ENCODE measurements at places on chromosomes 4 and X.

GRCh38 chrX:131609480-131609879 lies 65.6 kb downstream of the OR13H1 start:
- no peak for DNase-seq

DNA sequence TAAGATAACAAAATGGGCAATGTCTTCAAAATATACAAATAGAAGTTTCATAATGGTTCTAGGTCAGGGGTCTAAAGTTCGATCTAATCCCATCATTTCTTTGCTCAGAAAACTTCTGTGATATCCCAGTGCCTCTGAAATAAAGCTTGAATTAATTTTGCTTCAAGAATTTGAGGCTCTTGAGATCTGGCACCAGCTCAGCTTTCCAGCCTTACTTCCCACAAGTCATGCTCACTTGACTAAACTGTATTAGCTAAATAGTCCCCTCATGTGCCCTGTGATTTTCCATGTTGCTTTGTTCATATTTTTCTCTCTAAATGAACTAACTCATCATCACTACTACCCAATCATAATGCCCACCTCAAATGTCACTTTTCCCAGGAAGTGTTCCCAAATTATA lies 50.8 kb upstream of the MBNL3 start:
- DNase-seq: no peak

DNA sequence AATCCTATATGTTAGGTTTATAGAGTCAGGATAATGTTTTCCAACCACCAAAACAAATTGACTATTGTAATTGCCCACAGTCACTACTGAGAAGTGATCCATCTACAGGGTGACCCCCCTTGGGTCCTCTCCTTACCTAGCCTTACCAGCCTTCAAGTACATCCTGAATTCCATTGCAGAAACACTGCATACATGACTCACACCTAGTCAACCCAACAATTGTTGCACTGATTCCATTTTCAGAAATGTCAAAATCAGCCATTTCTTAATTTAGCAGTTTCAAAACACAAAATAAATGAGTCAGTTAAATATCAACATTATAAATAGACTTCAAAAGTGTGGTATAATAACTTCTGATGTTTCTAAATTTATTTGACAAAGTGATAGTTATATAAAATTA lies 106.3 kb upstream of the TNIP3 start:
- DNase-seq: no peak

DNA sequence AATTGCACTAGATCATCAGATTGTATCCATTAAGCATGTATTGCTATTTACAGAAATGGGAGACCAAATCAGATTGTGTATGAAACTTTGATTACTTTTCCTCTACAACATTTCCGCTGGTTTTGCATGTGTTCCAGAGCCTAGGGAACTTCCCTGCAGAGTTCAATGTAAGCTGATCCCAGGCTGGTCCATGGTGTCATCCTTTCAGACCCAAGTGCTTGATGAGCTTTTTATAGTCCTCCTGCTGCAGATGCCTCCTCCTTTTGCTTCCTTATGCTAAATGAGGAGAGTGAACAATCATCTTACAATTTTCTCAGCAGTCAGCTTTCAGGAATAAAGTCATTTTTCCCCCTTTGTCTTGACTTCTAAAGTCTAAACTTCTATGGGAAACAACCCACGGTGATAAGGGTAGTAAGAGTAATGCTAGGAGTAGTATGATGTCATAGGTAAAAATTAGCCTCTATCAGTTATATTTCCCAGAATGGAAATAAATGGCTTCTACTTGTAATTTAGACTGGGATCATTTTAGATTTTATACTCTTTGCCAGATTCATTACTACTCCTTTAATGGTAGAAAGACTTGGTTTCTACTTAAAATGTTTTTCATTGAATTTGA lies 55.1 kb upstream of the SLC4A4 start:
- DNase-seq: no peak

GRCh38 chr4:1075809-1076699 lies 37.3 kb downstream of the RNF212 start:
- no peak for DNase-seq

DNA sequence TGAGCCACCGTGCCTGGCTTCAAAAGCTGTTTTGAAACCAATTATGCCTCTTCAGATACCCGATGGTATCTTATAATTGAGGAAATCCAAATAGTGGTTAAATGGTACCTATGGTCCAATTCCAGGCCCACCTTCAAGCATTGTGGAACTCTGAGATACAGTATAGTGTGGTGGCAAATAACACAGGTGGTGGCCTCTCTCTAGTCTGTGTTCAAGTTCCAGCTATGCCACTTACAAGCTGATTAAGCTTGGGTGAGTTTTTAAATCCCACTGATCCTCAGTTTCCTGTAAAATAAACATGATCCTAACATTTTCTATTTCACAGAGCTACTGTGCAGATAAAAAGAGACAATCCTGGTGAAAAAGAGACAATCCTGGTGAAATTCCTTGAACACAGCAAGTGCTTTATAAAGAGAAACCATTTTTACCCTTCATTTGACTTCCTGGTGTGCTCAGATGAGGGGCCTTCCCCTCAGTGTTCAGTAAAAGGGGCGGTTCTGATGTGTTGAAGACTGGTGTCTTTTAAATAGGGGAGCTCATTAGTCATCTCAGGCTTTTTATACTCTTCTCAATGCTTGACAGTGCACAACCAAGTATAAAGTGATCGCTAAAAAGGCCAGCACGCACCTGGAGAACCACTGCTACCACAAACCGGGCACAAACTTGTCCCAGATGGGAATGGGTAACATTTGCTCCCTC lies 30.8 kb upstream of the CD40LG start:
- no peak for DNase-seq

- no peak for DNase-seq
Observed at GRCh38 chr4:71446479-71447081, 107.8 kb downstream of the SLC4A4 start.

DNA sequence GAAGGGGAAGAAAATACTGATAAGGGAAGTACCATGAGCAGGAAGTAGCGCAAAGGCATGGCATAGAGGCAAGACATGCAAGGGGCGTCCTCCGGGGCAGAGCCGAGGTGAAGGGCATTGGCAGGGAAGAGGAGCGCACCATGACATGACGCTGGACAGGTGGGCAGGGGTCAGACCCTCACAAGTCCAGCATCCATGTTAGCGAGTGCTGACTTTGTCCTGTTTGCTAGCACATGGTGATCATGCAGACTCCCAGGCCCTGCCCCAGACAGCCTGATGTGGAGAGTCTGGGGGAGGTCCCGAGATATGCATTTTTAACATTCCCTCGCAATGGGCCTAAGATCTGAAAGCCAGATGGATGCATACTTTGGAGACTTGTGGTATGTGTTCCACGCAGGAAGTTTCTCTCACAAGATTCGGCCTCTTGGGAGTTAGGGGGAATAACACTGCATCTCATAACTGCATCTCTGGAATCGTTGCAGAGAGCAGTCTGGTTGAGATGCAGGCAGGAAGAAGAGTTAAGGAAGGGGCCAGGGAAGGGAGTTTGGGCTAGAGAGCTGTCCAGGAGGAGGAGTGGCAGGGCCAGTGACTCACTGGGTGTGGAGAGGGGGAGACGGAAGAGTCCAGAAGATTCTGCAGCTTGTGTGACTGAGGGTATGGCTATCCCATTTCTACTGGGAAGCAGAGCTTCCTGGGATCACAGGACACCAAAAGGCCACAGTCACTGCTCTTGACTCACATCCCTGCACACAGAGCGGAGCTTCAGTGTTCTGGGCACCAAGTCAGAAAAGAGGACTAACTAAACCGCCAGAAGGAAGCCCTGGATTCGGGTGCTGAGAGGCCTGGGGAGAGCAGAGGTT lies 59.7 kb downstream of the FAM184B start:
- DNase-seq: peak; percentile 35

- no peak for DNase-seq
Observed at GRCh38 chr4:138367942-138368341, 125.8 kb upstream of the SLC7A11 start.

- DNase-seq: peak; percentile 61
Observed at GRCh38 chrX:72714478-72714916, 391 bp upstream of the PHKA1 start.

DNA sequence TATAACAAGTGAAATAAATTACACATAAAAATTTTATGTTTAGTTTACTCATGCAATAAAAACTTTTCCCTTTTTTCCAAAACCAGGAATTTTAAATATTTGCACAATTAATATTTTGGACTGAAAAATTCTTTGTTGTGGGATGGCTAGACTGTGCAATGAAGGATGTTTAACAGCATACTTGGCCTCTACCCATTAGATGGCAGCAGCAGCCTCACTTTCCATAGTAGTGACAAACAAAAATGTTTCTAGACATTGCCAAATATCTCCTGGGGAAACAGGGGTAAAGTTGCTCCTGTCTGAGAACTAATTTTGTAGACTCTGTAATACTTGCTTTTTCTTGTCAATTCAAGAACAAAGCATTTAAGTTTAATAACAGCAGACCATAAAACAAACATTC lies 49.8 kb downstream of the SCLT1 start:
- no peak for DNase-seq

- no peak for DNase-seq
Observed at GRCh38 chr4:109708435-109708834, 5.2 kb upstream of the CASP6 start.

GRCh38 chr4:14726441-14726840 lies 275.8 kb upstream of the CPEB2 start:
- DNase-seq: no peak

- no peak for DNase-seq
Observed at GRCh38 chrX:137067147-137067546, 33.4 kb upstream of the GPR101 start.

DNA sequence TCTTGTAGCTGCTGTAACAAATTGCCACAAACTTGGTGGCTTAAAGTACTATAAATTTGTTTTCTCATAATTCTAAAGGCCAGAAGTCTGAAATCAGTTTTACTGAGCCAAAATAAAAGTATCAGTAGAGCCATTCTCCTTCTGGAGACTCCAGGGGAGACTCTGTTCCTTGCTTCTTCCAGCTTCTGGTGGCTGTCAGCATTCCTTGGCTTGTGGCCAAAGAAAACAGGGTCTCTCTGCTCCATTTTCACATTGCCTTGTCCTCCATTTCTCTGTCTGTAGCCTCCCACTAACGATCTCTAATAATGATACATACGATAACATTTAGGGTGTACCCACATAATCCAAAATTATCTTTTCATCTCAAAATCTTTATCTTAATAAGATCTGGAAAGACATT lies 200.4 kb downstream of the MAB21L2 start:
- DNase-seq: peak; percentile 58

DNA sequence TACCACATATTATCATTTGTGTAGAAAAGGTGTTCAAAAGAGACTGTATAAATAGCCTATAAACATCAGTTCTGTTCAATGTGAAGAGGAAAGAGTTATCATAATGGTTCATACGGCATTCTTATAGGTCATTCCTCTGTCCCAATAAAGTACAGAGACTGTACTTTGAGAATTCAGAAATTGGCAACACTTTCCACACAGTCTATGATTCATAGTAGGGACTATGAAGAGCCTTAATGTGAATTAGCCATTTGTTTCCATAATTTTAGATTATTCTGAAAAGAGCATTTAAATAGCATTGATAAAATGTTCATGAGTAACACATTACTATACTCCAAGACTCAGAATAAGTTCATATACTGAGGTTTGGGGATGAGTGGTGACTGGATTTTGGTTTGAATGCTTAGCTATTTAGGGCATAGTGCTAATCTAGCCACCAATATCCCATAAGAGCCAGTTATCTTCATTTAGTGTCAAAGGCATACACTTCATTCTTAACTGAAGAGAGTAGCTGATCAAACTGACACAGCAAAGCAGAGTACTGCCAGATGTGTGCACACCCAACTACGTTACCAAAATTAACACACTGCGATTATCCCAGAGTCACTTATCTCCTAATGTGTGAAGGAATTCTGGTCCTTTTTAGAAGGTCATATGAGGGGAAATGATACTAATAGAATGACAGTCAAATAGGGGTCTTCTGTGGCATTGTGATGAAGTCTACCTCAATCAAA lies 10.2 kb downstream of the ANK2 start:
- DNase-seq: no peak

DNA sequence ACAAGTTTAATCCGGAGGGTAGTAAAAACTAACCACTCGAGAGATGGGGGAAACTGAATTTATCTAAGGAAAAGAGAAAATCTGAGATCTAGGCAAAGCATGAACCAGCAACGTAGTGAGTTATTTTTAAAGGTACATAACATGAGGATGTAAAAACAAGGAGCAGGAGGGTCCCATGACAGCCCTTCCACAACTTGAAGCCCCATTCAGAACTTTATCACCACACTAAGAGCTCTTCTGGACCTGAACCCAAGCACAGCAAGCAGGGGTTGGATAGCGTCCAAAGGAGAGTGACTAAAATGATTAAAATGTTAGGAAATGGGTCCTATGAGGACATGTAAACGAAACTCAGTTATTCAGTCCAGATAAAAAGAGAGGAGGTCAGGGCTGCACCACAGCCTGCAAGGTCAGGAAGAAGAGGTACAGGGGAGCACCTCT lies 16.2 kb downstream of the SH3RF1 start:
- peak; percentile 70 for DNase-seq

DNA sequence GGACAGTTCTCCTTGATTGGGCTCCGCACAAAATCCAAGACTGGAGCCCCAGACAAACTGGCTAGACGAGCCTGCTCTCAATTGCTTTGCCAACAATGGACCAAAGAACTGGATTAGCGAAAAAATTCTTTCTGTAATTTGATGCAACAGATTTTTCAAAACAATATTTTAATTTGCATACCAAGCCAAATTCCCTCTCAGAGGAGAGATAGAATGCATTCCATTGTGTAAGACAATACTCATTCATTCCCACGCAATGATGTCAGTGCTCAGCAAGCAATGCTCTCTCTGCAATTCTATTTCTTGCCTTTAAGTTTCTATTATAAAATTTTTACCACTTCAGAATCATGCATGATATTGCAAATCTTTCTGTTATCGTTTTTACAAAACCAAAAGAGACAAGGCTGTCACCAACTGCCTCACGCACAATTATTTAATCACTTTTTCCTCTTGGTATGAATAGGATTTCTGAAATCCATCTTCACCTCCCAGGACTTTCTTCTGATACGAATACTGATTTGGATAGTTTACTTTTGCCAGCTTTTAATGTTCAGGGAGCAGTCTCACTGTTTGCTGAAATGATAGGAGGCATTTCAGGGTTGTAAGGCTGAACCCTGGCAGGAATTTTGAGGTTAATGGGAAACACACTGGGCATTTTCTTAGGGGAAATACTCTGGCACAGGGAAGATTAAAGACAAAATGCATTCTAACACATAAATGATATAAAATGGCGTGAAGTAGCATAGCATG lies 46.1 kb upstream of the HCCS start:
- peak; percentile 48 for DNase-seq

DNA sequence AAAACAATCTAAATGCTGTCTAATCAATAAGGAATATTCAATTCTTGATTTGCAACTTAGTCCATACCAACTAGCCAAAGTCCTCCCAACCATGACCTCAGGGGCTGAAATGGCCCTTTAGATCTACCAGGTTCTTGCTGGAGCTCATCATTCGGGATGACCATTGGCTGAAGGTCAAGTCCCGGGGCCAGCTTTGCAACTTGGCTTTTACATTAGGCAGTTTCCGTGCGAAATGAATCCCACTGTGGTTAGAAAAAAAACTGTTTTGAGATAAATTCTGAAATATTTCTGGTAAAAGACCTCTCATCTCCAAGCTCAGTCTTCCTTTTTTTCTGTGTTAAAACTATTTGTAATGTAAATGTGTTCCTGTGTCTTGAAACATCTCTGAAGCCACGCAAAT lies 178.6 kb downstream of the TENM3 start:
- no peak for DNase-seq

- DNase-seq: no peak
Observed at GRCh38 chr4:7295197-7295910, 103.0 kb downstream of the SORCS2 start.

Measured in Daoy (cell line).